Glomerular endothelial cell (primary cell): ENCODE measurements at places on chromosomes 2 and 18. TPM values are rescaled to one million over a fixed set of nuclear protein-coding genes. Genes with fewer than 3 reads are reported as not detected.

DNA sequence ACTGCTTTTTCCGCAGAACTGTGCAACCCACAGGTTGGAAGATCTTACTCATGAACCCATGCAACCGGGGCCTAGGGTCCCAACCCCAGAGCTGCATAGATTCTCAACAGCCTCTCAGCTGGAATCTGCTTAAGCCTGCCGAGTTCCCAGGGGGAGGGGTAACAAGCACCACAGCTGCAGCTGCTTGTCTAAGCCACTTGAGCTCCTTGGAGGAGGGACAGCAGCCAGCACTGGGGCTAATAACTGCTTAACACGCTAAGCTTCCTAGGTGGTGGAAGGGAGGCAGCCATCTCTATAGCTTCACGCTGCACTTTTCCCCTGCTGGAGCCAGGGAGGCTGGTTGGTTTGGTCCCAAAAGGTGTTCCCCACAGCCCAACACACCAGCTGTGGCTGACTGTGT is 311.6 kb downstream of the DSC3 start:
- DNase-seq = no peak

- no peak for DNase-seq
Measured at GRCh38 chr2:127342101-127342500, 45.7 kb downstream of the MAP3K2 start.

ASIC4 gene
- total RNA-seq = not detected in 2 replicates

DCDC2C gene
- not detected in 2 replicates for total RNA-seq

COBLL1 gene
- 9.0 and 14.2 TPM in 2 replicates for total RNA-seq
